ENCODE measurements at places on chromosomes 7 and 10.

DNA sequence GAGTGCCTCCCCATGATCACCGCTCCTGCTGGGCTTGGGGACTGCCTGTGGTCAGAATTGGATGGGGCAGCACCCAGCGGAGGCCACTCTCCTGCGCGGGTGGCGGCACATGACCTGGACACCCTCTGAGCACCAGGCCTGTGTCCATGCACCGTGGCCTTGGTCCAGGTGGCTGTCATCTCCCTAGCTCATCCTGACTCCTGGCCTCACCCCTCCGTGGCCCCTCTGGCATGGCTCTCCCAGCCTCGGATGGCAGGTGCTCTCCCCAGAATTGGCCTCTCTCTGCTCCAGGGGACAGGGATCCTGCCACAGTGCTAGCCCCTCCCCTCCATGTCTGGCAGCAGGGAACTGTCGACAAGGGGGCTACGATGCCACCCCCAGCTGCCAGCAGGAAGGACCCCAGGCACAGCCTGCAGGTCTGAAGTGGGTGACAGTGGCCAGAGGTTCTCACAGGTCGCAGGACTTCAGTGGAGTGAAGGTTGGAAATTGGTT is 37.2 kb upstream of the BTBD16 start:
- DNase-seq, result no peak

DNA sequence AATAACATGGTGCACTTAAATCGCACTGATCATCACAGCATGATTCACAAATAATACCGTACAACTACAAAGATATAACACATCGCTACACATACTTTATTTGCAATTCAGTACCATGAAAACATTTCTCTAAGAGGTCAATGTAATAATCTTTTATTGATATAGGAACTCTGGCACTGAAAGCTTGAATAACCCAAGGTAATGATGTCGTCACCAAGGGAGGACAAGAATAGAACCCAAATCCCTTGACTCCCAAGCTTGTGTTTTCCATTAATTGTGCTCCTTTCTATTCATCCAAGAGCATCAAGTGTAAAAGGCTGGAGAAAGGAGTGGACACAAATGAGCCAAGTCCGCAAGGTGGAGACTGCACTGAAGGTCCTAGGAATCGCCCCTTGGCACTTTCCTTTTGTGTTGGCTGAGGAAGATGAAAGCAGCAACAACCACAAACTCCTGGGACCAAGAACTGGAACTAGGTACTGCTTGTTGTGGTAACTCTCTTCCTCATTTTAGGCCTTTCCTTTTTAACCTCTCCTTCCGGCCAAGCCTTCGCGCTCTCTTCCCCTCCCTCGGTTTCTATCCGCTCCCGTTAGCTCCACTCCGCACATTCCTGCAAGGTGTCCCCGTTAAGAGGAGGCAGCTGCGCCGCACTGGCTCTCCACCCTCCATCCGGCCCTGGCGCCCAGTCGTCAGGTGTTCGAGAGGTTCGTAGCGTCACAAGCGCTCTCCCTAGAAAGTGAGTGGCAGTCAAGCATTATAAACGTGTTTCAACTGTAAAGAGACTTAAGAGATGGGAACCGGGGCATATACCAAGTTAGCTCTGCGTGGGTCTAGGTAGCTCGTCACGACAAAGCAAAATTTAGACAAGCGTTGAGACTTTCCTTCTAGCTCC is 1.0 kb upstream of the CBLL1 start:
- no peak for DNase-seq

- DNase-seq, result no peak
Observed at GRCh38 chr7:151694828-151695580, 175.3 kb upstream of the RHEB start.

- no peak for DNase-seq
Observed at GRCh38 chr7:2657920-2658671, 26.3 kb downstream of the TTYH3 start.

DNA sequence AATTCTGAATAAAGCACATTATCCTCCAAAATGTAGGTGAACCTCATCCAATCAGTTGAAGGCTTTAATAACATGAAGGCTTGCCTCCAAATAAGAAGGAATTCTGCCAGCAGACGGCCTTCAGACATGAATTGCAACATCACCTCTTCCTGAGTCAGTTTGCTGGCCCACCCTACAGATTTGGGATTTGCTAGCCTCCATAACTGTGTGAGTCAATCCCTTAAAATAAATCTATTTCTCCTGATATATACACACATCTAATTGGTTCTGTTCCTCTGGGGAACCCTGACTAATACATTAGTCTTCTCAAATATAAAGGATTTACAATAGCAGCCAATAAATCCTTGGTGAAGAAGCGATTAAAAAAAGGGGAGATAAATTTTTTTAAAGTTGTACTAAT is 34.8 kb upstream of the OSBPL3 start:
- no peak for DNase-seq

- DNase-seq, result no peak
Observed at GRCh38 chr7:55185941-55186609, 167.3 kb downstream of the EGFR start.

- DNase-seq, result no peak
Observed at GRCh38 chr7:157657741-157658740, 321.2 kb downstream of the DNAJB6 start.
